RWPE2 (cell line): ENCODE measurements at places on chromosomes 7 and 10.

- no peak for DNase-seq
Observed at GRCh38 chr7:24965831-24966708, 13.9 kb downstream of the OSBPL3 start.

GRCh38 chr7:37508118-37508517 lies 59.5 kb upstream of the ELMO1 start:
- DNase-seq = no peak

DNA sequence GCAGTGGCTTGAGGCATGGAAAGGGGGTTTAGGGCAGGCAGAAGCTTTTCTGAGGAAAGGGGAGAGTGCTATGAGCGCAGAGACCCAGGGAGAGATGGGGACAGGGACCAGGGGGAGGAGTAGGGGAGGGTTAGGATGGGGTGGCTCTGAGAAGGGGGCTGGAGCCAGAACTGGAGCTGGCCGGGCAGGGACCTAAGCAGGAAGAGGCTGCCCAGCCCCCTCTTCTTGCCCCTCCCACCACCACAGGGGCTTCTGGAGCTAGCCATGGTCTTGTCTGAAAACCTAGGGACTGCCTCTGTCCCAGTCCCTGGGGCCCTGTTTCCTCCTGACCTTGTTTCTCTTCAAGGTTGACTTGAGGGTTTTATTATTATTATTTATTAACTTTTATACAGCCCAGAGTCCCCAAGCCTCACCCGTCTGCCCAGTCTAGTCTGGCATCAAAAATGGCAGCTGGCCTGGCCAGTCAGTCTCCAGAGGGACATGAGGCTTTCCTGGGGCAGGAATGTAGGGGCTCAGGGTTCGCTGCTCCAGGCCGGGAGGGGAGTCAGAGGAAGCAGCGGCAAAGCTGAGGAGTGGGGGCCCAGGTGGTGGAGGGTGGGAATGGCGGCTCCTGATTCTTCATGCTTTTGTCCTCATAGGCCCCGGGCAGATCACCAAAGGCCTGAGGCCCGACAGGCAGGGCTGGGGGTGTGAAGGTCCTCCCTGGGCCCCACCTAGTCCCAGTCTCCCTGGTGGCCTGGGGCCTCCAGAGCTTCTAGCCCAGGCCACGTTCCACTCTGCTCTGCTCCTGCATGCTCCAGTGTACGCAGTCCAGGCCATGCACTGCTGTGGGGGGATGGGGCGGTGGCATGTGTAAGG lies 5.7 kb downstream of the TRIM8 start:
- DNase-seq = peak; percentile 65

DNA sequence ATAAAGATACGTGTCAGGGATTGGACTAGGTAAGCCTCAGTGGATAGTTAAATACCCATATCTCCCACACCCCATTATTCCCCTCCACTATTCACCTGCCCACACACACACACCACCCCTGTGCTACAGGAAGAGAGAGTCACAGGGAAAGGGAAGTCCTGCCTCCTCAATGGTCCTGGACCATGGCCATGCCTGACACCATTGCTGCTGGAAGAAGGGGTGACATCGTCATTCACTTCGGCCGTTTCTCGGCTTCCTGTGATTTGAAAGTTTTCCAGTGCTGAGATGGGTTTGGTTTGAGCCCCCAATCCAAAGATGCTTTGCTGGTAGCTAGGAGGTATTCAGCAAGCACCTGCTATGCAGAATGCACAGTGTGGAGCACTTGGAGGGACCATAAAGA lies 18.5 kb downstream of the PRKAG2 start:
- DNase-seq = no peak

- DNase-seq = peak; percentile 59
Observed at GRCh38 chr10:61662794-61663259, at the start of gene CABCOCO1. TSS of gene CABCOCO1 (plus strand) at chr10:61662929. CDS start at chr10:61662973, 44 bp downstream.

DNA sequence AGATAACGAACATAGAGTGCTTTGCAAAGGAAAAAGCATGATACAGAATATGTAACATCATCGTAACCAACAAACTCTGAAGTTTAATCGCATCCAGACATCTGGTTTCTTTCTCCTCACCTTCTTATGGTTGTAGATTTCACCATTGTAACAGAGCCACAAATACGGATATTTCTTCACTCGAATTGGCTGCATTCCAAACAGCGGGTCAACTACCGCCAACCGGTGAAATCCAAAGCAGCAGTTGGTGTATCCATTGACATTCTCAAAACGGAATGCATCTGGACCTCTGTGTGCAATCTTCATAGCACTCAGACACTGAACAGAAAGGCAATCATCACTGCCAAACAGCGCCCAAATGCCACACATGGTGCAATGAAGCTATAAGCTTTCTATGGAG lies 3.4 kb downstream of the ASNS start:
- DNase-seq = no peak

GRCh38 chr7:53050433-53050832 lies 15.0 kb downstream of the POM121L12 start:
- no peak for DNase-seq

GRCh38 chr10:78438907-78439809 lies 405.5 kb downstream of the RPS24 start:
- no peak for DNase-seq

DNA sequence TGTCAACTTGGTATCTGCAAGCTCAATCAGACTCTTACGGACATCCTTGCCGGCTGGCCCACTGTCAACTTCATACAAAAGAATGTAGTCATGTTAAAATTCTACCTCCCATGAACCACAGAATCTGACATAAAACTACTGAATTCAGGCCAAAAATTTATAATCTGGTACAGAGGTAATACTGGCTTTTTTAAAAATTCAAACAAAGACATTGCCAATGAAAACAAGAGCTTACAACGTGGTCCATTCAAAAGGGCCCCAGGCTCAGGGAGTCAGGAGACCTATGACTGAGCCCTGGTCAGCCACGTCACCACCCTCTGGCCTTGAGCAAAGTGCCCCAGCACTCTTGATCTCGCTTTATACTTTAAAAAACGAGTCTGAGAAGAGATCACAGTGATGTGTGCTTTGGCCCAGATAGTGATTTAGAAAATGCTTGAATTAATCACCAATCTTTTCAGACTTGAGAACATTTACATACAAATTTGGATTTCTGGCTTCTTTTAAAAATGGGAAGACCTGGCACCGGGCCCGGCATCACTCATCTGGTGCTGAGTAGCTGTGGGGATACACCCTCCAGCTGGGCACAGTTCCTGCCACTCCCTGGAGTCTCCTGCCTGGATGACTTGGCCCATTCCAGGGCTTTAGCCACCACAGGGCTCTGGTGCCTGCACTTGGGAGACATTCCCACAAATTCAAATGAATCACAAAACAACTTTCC lies 94.1 kb downstream of the PIP4K2A start:
- peak; percentile 93 for DNase-seq

- no peak for DNase-seq
Observed at GRCh38 chr10:121240556-121240955, 357.7 kb downstream of the FGFR2 start.

DNA sequence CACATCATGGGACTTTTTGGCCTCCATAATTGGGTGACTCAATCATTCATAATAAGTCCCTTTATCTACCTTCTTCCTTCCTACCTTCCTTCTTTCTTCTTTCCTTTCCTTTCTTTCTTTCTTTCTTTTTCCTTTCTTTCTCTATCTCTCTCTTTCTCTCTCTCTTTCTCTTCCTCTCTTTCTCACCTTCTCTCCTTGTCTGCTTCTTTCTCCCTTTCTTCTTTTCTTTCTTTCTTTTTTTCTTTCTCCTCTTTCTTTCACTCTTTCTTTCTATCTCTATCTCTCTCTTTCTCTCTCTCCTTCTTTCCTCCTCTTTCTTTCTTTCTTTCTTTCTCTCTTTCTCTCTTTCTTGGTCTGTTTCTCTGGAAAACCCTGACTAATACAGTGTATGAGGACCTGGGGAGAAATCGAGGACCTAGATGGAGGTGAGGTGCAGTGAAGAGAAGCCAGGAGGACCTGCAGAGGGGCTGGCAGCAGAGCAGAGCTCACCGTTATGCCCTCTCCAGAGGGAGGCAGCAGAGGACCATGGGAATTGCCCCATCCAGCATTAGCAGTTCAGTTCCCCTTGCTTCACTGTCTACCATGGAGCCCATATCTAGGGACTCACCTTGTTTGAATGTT lies 52.7 kb upstream of the BTRC start:
- DNase-seq = no peak

GRCh38 chr10:35712486-35712885 lies 70.4 kb upstream of the FZD8 start:
- no peak for DNase-seq

DNA sequence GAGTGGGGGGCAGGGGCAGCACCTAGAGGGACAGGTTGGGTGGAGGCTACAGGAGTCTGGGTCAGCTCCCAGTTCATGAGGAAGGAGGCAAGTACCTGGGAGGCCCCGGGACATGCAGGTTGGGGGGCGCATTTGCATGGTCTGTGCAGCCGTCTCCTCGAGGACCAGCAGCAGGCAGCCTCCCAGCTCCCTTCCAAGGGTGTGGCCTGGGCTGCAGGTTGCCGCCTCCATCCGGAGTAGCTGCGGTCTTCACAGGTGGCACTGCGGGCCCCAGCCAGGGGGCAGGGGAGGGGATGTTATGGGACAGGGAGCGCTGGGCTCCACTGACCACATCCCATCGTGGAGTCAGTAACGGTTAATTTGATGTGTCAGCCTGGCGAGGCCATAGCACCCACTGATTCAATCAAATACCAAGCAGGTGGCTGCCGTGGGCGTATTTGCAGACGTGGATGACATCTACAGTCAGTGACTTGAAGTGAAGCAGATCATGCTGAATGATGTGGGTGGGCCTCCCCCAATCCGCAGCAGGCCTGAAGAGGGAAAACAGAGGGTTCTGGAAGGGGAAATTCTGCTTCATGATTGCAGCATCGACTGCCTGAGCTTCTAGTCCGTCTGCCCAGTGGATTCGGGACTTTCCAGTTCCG lies 81.6 kb downstream of the PRKAG2 start:
- no peak for DNase-seq

GRCh38 chr7:81190997-81191768 lies 272.3 kb upstream of the SEMA3C start:
- DNase-seq = no peak

DNA sequence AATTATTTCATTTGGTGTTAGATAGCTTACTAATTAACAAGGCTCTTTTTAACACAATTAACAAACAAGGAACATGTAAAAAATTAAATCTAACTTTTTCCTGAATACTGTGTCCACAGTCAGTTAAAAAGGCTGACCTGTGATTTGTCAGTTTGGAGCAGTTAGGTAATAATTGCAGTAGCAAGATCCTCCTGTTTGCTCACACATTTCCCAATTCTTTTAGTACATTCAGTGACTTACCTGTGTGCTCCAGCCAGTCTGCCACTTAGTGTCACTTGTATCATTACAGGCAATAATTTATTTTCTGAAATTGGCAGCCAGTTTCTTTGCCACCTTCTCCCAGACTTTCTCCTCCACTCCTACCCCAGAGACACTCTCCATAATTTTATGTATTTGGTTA lies 66.8 kb downstream of the LHFPL3 start:
- DNase-seq = no peak

- no peak for DNase-seq
Observed at GRCh38 chr10:12186323-12186722, 9.4 kb downstream of the NUDT5 start.

GRCh38 chr7:151244196-151244840 lies 4.2 kb downstream of the SMARCD3 start:
- DNase-seq = peak; percentile 31

DNA sequence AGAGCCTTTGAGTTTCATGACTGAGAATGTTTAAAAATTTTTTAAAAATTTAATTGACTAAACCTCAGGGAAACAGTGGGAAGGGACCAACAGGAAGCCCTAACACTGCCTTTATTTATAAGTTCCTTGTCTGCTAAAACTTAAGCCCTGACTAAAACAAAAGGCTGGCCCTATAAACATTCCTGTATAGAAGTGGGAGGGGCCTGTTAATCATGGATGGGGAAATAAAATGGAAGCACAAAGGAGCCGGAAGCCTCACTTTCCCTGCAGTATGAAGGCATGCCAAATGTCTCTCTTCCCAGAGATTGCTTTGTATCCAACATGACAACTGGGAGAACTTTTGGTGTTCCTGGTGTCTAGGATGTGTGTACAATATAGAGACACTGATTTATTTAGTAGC lies 66.0 kb downstream of the VPS50 start:
- DNase-seq = no peak

DNA sequence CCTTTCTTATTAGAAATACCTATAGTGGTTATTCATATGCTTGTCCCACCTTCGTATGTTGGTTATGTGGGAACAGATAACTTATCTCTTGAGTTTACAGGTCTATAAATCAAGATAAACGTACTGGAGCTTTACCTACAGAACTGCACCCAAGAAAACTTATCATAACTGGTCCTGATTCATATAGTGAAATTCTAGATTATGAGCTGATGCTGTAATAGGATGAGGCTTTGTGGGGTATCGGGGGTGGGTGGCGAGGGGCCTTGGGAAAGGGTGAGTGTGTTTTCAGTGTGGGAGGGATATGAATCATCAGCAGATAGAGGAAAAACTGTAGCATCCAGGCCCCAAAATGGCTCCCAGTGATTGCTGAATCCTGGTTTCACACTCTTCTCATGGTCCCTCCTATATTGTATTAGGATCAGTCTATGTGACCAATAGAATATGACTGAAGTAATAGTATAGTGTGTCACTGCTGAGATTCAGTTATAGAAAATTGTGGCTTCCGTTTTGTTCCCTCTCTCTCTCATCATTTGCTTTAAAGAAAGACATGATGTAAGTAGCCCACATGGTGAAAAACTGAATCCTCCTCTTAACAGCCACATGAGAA lies 706.8 kb upstream of the LRRTM3 start:
- DNase-seq = no peak

DNA sequence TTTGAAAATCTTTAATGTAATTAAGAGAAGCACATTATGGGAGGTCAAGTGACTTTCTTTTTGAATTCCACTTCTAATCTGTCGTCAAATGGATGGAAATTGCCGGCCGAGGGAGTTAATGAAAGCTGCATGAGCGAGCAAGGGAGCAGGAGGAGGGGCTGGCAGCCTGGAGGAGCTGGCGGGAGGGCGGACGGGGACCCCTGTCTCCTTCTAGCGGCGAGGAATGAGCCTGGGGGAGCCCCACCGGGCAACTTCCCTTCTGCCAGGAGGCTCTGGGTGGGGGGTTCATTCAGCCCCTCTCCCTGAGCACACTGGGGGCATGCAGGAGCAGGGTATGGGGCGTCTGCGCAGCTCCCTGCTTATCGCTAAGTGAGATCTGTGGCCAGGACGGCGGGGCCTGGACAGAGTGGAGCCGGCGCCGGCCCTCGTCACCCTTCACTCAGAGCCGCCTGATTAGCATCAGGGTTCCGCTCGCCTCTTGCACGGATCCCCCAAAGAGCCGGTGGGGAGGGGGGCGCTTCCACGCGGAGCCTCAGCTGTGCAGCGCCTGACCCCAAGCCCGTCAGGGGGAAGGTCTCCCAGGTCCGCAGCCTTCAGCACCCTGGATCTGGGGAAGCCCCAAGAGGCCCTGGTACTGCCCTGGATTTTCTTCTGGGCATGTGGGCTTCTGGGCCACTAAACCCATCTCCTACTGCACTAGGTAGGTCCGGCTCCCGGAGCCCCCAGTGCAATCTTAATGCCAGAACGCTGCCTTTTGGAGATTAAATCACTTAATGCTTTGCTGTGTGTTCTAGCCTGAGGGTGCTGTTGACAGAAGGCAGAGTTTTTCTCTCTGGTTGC lies 680.8 kb downstream of the LRMDA start:
- DNase-seq = no peak

DNA sequence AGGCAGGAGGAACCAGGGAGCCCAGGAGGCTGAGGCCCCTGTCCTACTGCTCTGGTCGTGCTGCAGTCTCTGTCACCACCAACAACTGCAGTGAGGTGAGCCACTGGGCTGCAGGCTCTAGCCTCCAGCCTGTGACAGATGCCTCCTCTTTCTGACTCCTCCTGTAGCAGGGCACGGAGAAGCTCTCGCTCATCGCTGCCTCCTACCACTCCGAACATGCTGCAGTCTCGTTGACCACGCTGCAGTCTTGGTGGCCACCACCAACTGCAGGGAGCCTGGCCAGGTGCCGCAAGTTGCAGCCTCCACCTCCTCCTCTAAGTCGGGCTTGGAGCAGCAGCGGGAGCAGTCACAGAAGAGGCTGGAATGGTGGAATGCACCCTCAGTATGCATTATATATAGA lies 22.1 kb upstream of the VOPP1 start:
- no peak for DNase-seq
